ENCODE measurements at places on chromosomes 12 and 14. TPM values are rescaled to one million over a fixed set of nuclear protein-coding genes. Genes with fewer than 3 reads are reported as not detected.

GRCh38 chr12:12779529-12779928 is 5.9 kb upstream of the APOLD1 start:
- DNase-seq: no peak
- no peak overlapping the region for H3K27ac ChIP-seq
- no peak overlapping the region for H3K4me3 ChIP-seq
- H3K27me3 ChIP-seq: no peaks in the 10 kb centered on the region
- H3K36me3 ChIP-seq: peaks cover 3% of the 10 kb centered on the region
- H3K4me1 ChIP-seq: peaks cover 4% of the 10 kb centered on the region

DNA sequence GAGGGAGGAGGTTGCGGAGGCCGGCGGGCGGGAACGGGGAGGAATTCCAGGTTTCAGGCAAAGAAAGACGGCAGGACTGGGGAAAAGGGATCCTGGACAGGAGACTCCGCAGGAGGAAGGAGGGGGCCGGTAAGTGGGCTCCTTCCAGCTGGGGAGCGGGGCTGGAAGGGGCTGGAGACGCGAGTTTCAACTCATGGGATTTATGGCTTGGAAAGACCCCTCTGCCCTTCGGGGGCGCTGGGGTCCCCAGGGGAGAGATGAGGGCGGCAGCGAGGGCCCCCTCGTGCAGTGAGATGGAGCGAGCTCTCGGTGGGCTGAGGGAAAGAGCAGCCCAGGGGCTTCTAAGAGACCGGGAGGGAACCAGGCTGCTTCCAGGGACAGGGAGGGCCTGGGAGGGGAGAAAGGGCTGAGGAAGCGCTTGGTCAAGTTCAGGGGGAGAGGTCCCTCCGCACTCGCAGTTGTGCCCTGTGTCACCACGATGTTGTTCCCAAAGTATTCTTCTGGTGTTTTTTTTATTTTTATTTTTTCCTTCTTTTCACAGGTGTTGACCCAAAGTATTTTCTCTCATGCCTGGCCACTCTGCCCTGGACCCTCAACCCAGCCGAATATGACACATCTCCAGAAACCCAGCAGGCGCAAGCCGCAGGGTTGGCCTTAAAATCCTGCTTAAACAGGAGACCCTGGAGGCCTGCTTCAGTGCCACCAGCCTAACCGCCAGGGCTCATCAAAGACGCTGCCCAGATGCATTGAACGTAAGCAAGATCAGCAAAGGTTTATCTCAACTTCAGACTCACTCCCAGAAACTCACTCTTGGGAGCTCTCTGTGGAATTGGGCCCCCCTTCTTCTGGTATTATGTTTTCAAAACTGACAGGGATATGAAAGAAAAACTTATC is 16.1 kb downstream of the TNFAIP2 start:
- H3K36me3 ChIP-seq: no peaks in the 10 kb centered on the region
- H3K4me3 ChIP-seq: no peak overlapping the region
- peaks cover 6% of the 10 kb centered on the region for H3K27me3 ChIP-seq
- H3K27ac ChIP-seq: no peak overlapping the region
- no peaks in the 10 kb centered on the region for H3K4me1 ChIP-seq
- DNase-seq: no peak

GRCh38 chr12:22712083-22712482 is 87.1 kb downstream of the ETNK1 start:
- no peak overlapping the region for H3K4me3 ChIP-seq
- DNase-seq: no peak
- no peak overlapping the region for H3K27ac ChIP-seq
- peaks cover 14% of the 10 kb centered on the region for H3K27me3 ChIP-seq
- peaks cover 2% of the 10 kb centered on the region for H3K4me1 ChIP-seq

KLRK1 gene
- total RNA-seq: 0.12 TPM

TULP3 gene
- 8.6 TPM for total RNA-seq

Measured in activated CD4-positive, alpha-beta T cell treated with anti-CD3 and anti-CD28 coated beads, Interleukin-2, amount 10 ng/mL, durations not matched to agents 7 days and 5 days (primary cell).